ENCODE measurements at places on chromosomes 5 and 9.

DNA sequence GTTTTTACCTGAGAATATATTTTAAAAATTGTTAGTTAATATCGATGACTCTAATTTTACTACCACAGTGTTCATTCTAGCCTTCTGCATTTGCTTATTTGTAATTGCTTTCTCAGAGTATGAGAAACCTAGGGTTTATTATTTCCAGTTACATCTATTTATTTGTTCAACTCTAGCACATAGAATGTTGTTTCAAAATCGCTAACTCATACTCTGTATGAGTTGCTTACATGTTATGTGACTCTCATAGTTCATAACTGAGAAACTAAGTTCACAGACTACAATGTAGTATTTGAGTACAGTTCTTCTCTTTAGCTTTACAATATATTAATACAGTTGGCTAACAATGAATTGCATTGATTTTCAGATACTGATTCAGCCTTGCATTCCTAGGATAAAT, 103.2 kb downstream of the MACROH2A1 start:
- no peak for DNase-seq

DNA sequence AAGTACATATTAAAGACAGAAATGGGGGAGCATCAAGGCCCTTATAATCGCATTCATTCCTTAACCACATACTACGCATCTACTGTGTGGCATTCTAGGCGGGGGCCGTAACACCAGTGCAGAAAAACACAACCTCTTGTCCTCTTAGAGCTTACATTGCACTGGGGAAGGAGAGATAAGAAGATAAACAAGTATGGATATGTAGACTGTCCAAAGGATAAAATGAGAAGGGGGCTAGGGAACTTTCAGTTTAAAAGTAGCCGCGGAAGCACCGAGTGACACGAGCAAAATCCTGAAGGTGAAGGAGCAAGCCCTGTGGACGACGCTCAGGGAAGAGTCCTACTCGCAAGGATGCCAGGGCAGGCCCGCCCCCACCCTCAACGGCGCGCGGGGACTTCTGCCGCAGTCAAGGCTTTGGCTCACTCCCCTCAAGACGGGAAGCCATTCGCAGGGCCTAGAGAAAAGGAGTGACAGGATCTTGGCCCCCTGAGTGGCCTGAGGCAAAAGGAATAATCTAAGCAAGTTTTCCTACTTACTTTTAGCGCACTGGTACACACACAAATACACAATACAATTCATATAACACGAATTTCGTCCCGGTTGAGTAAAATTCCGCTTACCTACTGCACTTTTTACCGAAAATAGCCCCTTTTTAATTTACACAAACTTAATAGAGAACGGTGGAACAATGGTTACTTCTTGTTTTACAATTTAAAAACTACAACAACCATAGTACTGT, 1.3 kb upstream of the NIPBL start:
- peak; percentile 46 for DNase-seq

GRCh38 chr5:14768508-14769365, 102.8 kb downstream of the ANKH start:
- DNase-seq = no peak

DNA sequence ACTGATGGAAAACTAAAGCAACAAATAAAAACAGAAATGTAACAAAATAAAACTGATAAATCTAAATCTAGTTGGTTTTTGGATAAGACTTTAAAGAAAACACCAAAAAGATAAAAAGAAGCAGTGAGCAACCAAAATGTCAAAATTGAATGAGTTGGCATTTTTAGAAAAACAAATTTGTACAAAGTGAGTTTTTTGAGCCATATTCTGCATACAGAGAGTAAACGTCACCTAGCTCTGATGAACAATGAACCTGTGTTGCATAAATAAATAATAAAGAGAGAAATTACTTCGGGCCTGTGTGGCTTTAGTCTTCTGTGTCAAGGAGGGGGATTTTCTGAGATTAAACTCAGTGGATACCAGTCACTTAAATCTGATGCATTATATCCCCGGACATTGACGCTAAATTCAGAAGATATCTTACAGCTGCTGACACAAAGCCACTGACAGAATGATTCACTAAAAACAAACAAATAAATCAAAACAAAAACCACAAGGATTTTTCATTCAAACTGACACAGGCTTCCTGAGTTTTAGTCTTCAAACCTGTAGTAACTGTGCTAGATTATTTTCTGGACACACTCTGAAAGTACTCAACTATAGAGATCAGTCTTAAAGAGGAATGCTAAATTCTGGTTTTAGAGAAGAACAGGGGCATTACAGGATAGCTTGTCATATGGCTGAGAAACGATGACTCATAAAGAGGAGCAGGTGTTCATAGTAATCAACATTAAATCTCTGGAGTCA, 403.5 kb upstream of the ST8SIA4 start:
- DNase-seq = no peak

GRCh38 chr5:27748847-27749246, 710.5 kb upstream of the CDH9 start:
- DNase-seq = no peak

- DNase-seq = no peak
These were observed 1933.2 kb upstream of the WWC1 start for GRCh38 chr5:166358127-166358830.

- no peak for DNase-seq
These were observed 3.4 kb downstream of the PLEKHG4B start for GRCh38 chr5:95241-95980.

- peak; percentile 16 for DNase-seq
These were observed 17.4 kb downstream of the TMOD1 start for GRCh38 chr9:97518909-97519307.

DNA sequence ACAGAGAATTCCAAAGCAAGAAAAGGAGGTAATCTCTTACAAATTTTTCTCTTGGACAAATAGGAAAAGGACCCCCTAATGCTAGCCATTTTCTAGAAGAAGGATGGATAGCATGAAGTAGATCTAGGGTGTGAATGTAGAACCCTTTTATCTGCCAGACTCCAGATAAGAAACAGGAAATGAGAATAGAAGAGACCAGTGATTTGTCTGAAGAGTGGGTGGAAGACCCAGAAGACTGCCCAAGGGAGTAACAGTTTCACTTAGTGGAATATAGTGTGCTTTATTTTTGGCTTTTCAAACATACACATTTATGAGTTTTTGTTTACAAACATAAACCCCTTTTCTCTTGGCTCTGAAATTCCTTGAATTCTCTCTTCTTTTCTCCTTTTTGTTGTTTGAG, 25.0 kb downstream of the ECM2 start:
- no peak for DNase-seq

DNA sequence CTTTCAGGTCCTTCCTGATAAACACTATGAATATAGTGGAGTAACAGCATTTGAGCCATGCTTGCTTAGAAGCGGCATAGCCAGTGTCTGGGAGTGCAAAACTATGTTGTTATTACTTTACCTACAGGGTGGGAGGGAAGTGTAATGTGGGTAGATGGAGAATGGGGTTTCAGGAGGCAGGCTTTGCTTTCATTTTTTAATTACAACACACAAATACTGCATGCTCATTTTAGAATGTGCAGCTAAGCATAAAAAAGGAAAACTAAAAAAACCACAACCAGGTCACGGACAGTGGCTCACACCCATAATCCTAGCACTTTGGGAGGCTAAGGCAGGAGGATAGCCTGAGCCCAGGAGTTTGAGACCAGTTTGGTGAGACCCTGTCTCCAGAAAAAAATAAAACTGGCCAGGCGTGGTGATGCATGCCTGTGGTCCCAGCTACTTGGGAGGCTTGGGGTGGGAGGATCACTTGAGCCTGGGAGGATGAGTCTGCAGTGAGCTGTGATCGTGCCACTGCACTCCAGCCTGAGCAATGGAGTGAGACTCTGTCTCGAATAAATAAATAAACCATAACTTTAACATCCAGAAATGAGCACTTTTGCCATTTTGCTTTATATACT, 20.2 kb downstream of the HAVCR1 start:
- no peak for DNase-seq

- DNase-seq = peak; percentile 70
These were observed 48.1 kb downstream of the POC5 start for GRCh38 chr5:75668977-75669689.

DNA sequence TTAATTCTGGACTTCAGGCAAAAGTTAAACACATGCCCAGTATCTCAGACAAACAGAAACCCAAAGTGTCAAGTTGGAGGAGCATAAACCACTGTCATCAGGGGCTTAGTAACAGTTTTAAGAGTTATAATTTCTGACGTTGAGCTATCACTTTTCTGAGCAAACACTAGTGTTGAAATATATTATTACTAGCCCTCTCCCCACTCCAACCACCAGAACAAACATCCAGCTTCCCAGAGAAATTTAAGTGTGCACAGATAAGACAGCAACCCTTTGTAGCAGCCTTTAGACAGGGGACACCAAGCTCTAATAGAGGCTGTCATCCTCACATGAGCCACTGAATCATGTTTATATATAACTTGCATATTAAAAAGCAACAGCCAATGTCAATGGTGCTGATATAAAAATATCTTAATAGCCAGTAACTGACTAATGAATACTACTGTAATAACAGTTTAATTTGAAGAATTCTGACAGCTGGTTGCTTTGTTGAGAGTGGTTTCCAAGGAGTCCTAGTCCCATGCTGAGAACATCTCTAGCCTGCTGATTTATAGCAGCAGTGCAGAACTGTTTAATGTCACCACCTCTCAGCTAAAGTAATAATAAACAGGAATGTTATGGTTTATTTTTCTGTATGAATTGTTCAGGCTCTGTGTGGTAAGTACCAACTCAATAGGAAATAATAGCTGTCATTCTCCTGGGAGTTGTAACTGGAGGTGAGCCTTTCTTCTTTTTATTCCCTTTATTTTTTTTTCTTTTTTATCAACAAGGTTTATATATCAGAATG, 528.7 kb upstream of the ZNF608 start:
- no peak for DNase-seq

- DNase-seq = no peak
These were observed 100.2 kb downstream of the RXRA start for GRCh38 chr9:134426436-134426835.

DNA sequence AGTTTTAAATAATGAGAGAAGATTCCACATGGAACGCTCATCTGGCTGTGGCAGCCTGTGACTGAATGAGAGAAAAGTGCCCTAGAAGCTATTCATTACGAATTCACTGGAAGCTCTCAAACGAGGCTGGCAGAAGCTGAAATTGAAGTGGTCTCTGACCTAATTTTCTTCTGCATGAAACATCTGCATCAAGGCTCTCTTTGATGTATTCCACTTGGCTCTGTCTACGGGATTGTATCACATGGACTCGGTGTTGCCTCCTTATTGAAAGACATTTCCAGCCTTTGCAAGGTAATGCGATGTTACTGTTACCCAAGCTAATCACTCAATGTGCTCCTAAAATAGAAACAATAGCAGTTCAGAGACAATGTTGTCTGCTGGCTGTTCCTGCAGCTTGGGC, 246.9 kb upstream of the ZNF462 start:
- no peak for DNase-seq

DNA sequence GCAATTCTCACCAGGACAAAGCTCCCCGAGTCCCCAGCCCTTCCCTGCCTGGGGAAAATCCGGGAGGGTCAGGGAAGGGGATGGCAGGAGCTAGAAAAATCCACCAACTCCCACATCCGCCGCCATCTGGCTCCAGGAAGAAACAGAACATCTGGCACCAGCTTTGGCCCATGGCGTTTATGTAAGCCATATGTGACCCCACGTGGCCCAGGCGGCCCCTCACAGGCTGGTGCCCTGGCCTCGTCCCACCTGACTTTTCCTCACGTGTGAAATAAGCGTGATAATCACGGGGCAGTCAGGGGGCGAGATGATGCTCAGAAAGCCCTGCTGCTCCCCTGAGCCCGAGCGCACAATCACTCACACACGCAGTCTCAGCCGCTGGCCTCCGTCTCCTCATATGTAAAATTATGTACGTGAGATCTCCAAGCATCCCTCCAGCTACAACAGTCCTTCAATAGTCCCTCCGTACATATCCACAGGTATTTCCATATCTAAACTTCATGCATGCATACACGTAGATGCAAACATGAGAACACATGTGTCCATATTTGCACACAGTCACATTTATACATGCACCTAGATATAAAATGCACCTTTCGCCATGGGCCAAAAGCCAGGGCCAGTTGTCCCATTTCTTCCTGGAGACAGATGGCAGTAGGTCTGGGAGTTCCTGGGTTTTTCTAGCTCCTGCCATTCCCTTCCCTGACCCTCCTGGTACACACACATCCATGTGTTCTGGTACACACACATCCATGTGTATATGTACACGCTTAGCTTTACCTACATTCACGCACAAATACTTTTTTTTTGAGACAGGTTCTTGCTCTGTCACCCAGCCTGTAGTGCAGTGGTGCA, 28.9 kb downstream of the PLPP7 start:
- no peak for DNase-seq

DNA sequence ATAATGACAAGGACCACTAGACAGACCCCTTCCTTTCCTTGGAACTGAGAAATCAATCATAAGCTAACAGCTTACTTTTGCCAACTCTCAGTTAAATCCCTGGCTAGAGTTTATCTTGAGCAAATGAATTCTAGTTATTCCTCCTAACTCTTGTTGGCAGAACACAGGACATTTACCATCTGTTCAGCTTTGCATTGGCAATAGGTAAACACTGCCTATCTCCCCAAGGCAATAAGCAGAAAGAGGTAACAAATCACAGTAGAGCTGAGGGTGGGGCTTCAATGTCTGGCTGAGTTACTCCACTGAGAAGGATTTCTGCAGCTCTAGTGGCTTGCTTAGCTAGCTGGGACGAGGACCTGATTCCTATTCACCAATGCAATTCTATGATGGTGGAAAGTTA, 503.3 kb upstream of the GRIA1 start:
- no peak for DNase-seq

DNA sequence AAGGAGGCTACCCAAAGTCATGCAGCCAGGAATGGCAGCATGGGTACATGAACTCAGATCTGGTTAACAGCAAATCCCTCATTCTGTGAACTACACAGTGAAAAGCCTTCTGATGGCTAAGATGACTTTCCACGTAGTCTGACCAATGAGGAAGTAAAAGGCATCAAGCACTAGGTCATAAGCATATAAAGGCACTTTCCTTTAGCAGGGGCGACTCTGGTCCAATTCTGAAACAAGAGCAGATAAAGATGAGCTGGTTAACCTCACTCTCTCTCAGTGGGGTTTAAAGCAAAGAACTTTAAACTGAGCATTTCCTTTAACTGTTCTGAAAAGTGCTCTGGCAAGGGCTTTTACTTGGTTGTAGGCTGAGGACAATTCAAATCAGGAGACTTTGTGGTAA, 21.1 kb downstream of the PSMB7 start:
- DNase-seq = no peak

DNA sequence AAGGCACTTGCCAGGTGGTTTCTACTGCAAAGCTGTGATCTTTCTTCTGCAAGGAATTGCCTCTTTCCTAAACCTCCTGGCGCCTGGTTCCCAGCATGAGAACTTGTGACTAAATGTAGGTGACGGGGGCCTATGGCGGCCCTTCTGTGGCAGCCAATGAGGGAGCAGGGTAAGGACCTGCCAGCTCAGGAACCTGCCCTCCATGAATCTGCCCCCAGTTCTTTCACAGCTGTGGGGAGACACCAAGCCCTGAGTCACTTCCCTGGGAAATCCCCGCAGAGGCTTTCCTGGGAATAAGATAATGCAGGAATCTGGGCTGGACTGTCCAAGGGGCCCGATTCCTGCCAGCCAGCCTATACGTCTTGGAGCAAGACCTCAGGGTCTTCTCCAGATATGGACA, 56.7 kb upstream of the CTNNA1 start:
- DNase-seq = peak; percentile 50

All from Calu3 (cell line).